Fibroblast of the aortic adventitia (primary cell): ENCODE measurements at places on chromosomes 1 and 21. TPM values are rescaled to one million over a fixed set of nuclear protein-coding genes. Genes with fewer than 3 reads are reported as not detected.

The ANGPTL7 gene
- total RNA-seq: under 0.01 and 0.65 TPM in 2 replicates

The ATP1A2 gene
- total RNA-seq: 0.27 TPM in 1 of 2 replicates, not detected in the other

The FHAD1 gene
- total RNA-seq: 0.63 and 0.74 TPM in 2 replicates

The SCAMP3 gene
- 12.5 and 47.6 TPM in 2 replicates for total RNA-seq

The ICOSLG gene
- total RNA-seq: 0.09 TPM in 1 of 2 replicates, not detected in the other

The CR1L gene
- not detected in 2 replicates for total RNA-seq

The DVL1 gene
- 31.3 and 89.0 TPM in 2 replicates for total RNA-seq

The IL12RB2 gene
- not detected in 2 replicates for total RNA-seq

The ZNF593OS gene
- not detected in 2 replicates for total RNA-seq

The CYP2J2 gene
- 0.09 TPM in 1 of 2 replicates, not detected in the other for total RNA-seq

The LINGO4 gene
- not detected in 2 replicates for total RNA-seq

The TFF1 gene
- not detected in 2 replicates for total RNA-seq

The CCDC30 gene
- total RNA-seq: 1.4 and 5.8 TPM in 2 replicates

The SRP9 gene
- 117 and 330 TPM in 2 replicates for total RNA-seq

The MTARC1 gene
- 0.72 and 4.3 TPM in 2 replicates for total RNA-seq

The TNNT2 gene
- total RNA-seq: 0.09 TPM in 1 of 2 replicates, not detected in the other

The SYPL2 gene
- 0.25 and 1.7 TPM in 2 replicates for total RNA-seq

The TXNIP gene
- 73.0 and 257 TPM in 2 replicates for total RNA-seq

The GBP4 gene
- 0.09 and 3.7 TPM in 2 replicates for total RNA-seq
